ENCODE measurements at places on chromosomes 16 and 17. TPM values are rescaled to one million over a fixed set of nuclear protein-coding genes. Genes with fewer than 3 reads are reported as not detected.

Gene NOB1
- polyA plus RNA-seq: 38.7 TPM

Gene KRTAP1-5
- polyA plus RNA-seq: not detected

Gene TEKT3
- 3.6 TPM for polyA plus RNA-seq

DNA sequence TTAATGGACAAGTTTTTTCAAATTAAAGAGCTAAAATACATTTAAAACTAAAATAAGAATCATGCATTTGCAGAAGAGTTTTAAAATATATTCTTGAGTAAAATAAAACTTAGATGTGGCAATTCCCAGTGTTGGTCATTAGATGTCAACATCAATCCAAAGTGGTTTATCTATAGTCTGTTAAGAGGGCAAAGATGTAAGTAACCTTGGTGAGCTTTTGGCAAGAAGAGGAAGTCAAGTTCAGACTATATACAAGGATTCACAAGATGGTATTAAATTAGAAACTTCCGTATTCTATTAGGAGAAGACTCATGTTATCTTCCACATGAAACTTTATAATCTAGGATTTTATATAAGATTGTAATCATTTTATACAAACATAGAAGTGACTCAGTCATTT lies 73.1 kb downstream of the CEP95 start:
- no peaks in the 10 kb centered on the region for H3K4me1 ChIP-seq
- no peak for DNase-seq
- H3K4me3 ChIP-seq: no peak overlapping the region
- peaks cover 22% of the 10 kb centered on the region for H3K36me3 ChIP-seq
- H3K27ac ChIP-seq: no peak overlapping the region
- no peaks in the 10 kb centered on the region for H3K27me3 ChIP-seq

Gene DNAAF8
- polyA plus RNA-seq: 5.4 TPM

DNA sequence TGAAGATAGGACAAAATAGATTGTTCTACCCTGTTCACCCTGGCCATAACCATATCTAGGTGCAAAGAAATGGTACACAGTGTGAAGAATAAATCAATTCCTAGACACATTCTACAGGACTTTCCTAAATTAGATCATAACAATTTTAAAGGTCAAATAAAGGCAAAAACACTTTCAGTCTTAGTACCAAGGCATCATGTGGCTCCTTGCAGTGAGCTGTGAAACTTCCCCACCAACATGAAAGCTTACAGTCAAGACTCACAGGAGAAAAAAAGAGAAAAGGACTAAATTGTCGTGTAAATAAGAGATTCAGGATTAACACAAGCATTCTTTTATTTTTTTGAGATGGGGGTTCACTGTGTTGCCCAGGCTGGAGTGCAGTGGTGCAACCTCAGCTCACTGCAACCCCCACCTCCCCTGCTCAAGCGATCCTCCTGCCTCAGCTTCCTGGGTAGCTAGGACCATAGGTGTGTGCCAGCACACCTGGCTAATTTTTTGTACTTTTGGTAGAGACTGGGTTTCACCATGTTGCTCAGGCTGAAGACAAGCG lies 14.2 kb downstream of the NSMCE1 start:
- no peak overlapping the region for H3K27ac ChIP-seq
- no peak overlapping the region for H3K4me3 ChIP-seq
- no peaks in the 10 kb centered on the region for H3K4me1 ChIP-seq
- H3K27me3 ChIP-seq: no peaks in the 10 kb centered on the region
- DNase-seq: no peak
- H3K36me3 ChIP-seq: peaks cover 16% of the 10 kb centered on the region

GRCh38 chr16:89904606-89905510 lies 13.8 kb upstream of the MC1R start:
- H3K4me1 ChIP-seq: peaks cover 10% of the 10 kb centered on the region
- no peaks in the 10 kb centered on the region for H3K27me3 ChIP-seq
- H3K27ac ChIP-seq: no peak overlapping the region
- H3K4me3 ChIP-seq: no peak overlapping the region

DNA sequence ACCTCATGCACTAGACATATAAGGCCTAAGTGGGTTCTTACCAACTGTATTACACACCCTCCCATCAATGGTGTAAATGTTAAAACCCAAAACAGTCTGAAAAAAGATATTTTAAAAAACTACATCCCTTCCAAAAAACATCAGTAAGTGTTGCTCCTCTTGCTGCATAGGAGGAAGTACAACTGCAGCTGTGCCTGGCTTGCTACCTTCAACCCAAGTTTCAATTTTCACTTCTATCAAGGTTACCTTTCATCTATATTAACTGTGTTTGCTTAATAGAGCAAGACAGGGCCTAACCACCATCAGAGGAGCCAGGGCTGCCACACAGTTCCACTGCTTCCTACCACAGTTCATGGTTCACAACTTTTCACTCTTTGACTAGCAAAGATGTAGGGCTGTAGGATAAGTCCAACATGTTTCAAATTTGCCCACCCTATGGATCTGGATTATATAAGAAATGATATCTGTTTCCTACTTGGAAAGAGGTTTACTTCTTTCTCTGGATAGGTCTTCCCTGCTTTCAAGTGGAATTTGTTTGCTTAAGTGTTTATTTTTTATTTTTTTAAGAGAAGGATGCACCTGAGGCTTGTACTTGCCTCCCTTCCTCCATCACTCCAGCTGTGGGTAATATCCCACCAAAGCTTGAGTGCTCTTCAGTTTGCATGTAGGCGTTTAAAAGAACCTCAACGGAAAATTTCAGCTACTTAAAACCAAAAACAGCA lies 56.7 kb downstream of the GRB7 start:
- peaks cover 4% of the 10 kb centered on the region for H3K27me3 ChIP-seq
- H3K27ac ChIP-seq: no peak overlapping the region
- H3K4me3 ChIP-seq: no peak overlapping the region
- no peak for DNase-seq

- DNase-seq: no peak
- peaks cover 6% of the 10 kb centered on the region for H3K4me1 ChIP-seq
- no peak overlapping the region for H3K4me3 ChIP-seq
- H3K27ac ChIP-seq: no peak overlapping the region
- H3K36me3 ChIP-seq: peaks cover 87% of the 10 kb centered on the region
These were observed 20.1 kb downstream of the ZNF276 start for GRCh38 chr16:89741342-89742014.

- peaks cover 23% of the 10 kb centered on the region for H3K4me1 ChIP-seq
- no peaks in the 10 kb centered on the region for H3K36me3 ChIP-seq
- no peak for DNase-seq
These were observed 14.4 kb upstream of the ALDH3A1 start for GRCh38 chr17:19762515-19762961.

GRCh38 chr16:88798772-88799455 lies 4.7 kb upstream of the CDT1 start:
- H3K4me3 ChIP-seq: no peak overlapping the region
- peaks cover 8% of the 10 kb centered on the region for H3K36me3 ChIP-seq
- no peak for DNase-seq
